Activated naive CD8-positive, alpha-beta T cell treated with anti-CD3 and anti-CD28 coated beads, Interleukin-2, amount 10 ng/mL, durations not matched to agents 7 days and 5 days (primary cell): ENCODE measurements at places on chromosomes 3 and 15. TPM values are rescaled to one million over a fixed set of nuclear protein-coding genes. Genes with fewer than 3 reads are reported as not detected.
A peak's percentile ranks its signal among the peaks of the same experiment; 100 is the strongest.

DNA sequence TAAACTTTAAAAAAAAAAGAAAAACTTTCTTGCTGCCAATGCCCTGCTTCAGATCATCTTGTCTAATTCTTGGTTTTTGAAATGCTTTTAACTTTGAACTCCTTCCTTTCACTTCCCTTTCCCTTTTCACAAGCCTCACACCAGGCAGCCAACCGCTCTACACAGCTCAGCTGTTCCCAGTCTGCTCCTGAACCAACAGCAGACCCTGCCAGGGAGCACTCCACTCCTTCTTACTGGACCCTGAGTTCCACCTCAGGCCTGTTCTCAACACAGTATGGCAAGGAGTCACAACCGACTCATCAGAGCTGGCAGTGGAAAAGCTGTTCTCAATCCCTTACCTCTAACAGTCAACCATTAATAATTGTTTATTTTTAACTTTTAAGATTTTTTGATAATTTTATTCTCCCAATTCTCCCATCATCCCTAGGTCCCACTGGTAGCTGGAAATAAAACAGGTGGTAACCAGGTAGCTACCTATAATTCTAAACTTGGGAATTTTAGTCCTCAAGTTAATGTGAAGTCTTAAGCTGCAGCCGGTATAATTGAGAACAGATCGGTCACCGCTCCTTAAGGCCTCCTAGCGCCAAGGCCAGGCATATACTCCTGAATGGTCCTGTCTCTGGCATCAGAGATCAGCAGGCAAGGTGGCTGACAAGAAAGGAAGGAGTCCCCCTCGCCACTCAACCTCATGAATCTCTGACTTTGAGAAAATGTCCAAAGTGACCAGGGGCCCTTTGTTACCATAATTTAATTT, 43.9 kb downstream of the BOC start:
- no peak overlapping the region for H3K4me3 ChIP-seq
- H3K36me3 ChIP-seq: no peaks in the 10 kb centered on the region
- DNase-seq: no peak
- peaks cover 11% of the 10 kb centered on the region for H3K27me3 ChIP-seq
- peaks cover 2% of the 10 kb centered on the region for H3K4me1 ChIP-seq
- H3K27ac ChIP-seq: no peak overlapping the region

- no peak overlapping the region for H3K4me3 ChIP-seq
- H3K36me3 ChIP-seq: no peaks in the 10 kb centered on the region
- DNase-seq: no peak
- peaks cover 61% of the 10 kb centered on the region for H3K27me3 ChIP-seq
- peaks cover 6% of the 10 kb centered on the region for H3K4me1 ChIP-seq
These were observed 799 bp downstream of the RARB start for GRCh38 chr3:25428789-25429335.

DNA sequence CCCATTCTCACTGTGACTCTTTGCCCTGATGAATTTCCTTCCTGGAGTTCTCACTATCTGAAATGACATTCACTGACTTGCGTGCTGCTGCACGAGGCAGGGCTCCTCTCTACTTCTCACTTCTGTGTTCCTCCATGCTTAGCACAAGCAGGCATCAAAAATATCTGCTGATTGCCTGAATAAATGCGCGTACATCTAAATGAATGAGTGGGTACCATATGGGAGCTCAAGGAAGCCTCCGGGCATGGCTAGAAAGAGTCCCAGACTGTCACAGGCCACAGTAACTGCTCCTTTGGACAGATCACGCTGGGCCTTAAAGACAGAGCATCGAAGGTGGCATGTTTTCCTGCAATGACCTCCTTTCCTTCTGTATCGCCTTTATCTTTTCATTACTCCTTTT, 31.6 kb downstream of the HCN4 start:
- H3K4me1 ChIP-seq: no peaks in the 10 kb centered on the region
- DNase-seq: no peak
- no peaks in the 10 kb centered on the region for H3K36me3 ChIP-seq
- H3K27me3 ChIP-seq: no peaks in the 10 kb centered on the region

DNA sequence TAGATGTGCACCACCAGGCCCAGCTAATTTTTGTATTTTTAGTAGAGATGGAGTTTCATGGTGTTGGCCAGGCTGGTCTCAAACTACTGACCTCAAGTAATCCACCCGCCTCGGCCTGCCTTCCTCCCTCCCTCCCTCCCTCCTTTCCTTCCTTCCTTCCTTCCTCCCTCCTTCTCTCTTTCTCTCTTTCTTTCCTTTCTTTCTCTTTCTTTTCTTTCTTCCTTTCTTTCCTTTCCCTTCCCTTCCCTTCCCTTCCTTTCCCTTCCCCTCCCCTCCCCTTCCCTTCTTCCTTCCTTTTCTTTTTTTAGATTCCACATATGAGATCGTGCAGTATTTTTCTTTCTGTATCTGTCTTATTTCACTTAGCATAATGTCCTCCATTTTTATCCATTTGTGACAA, 81.3 kb downstream of the FAM81A start:
- no peaks in the 10 kb centered on the region for H3K36me3 ChIP-seq
- H3K27me3 ChIP-seq: peaks cover 44% of the 10 kb centered on the region
- no peak for DNase-seq
- no peak overlapping the region for H3K27ac ChIP-seq

DNA sequence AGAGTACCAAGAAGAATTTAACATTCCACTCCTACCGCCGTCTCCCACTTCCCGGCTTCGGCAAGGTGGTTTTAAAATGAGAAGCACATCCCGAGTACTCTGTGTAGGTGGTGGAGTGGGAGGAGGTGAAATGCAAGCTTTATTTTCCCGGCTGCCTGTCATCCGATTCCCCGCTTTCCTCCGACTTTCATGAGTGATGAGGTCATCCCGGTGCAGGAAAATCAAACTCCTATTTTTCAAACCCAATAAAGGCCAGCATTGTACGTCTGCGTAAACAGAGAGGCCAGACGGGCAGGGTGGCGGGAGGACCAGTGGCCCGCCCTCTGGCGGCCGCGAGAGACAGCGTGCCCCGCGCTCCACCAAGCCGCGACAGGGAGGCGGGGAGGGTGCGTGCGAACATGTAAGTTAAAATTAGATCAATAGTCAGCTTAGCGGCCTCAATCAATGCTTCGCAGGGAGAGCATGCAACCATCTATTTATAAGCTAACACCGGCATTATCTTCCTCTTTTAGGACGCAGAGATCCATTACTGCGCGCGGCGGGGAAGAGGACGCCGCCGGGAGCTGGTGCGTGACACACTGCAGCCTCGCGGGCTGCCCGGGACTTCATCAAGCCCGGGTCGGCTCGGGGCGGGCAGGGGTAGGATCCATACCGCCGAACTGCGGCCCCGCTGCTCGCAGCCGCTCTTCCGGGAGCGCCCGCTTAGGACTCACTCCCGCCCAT, 163.3 kb downstream of the CD47 start:
- DNase-seq: peak; percentile 79
- H3K4me3 ChIP-seq: peak overlapping the region; percentile 87
- peaks cover 8% of the 10 kb centered on the region for H3K27me3 ChIP-seq
- peak overlapping the region; percentile 73 for H3K27ac ChIP-seq
- no peaks in the 10 kb centered on the region for H3K36me3 ChIP-seq
- H3K4me1 ChIP-seq: peaks cover 8% of the 10 kb centered on the region

GRCh38 chr3:181358562-181358961, 353.2 kb upstream of the SOX2 start:
- DNase-seq: no peak
- H3K27me3 ChIP-seq: no peaks in the 10 kb centered on the region
- no peak overlapping the region for H3K27ac ChIP-seq
- H3K36me3 ChIP-seq: no peaks in the 10 kb centered on the region
- no peak overlapping the region for H3K4me3 ChIP-seq
- H3K4me1 ChIP-seq: no peaks in the 10 kb centered on the region

- no peak for DNase-seq
- H3K27me3 ChIP-seq: peaks cover 3% of the 10 kb centered on the region
- no peaks in the 10 kb centered on the region for H3K36me3 ChIP-seq
These were observed 201.5 kb upstream of the RBMS3 start for GRCh38 chr3:29079358-29079757.

DNA sequence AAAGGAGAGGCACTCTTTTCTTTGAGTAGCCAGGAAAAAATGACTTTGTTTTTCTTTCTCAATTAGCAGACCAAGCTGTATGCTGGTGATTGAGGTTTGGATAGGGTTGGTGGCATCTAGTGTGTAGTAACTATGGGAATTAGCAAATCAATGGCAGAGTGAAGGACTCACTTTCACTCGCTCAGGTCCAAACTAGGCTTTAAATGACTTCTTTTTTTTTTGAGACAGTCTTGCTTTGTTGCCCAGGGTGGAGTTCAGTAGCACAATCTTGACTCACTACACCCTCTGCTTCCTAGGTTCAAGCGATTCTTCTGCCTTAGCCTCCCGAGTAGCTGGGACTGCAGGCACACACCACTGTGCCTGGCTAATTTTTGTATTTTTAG, 35.9 kb downstream of the PRKCI start:
- H3K4me1 ChIP-seq: peaks cover 28% of the 10 kb centered on the region
- DNase-seq: no peak
- peaks cover 23% of the 10 kb centered on the region for H3K36me3 ChIP-seq
- no peaks in the 10 kb centered on the region for H3K27me3 ChIP-seq
- H3K4me3 ChIP-seq: peak overlapping the region; percentile 76

DNA sequence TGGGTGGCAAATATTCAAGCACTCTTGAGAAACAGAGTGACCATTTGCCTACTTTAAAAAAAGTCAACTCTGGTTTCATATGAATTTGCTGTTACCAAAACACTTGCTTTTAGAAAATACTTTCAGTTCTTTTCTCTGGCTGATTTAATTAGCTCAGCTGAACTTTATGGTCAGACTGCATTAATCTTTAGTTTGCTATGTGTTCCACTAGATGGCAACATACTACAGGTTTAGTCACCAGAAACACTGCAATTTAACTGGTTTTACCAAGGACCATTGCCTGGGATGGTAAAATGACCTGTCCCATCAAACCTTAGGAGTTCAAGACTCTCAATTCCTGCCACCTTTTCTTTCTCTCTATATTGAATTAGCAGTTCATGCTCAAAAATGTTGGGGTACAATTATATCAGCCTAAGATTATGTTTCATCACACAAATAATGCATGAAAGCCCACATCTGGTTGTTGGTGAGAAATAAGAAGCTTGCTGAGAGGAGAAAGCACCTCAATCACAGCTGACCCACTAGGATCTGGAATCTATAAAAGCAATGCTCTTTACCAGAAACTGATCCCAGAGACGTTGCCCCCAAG, 14.2 kb downstream of the EIF4E3 start:
- peaks cover 50% of the 10 kb centered on the region for H3K4me1 ChIP-seq
- H3K36me3 ChIP-seq: peaks cover 29% of the 10 kb centered on the region
- no peak overlapping the region for H3K4me3 ChIP-seq
- no peak overlapping the region for H3K27ac ChIP-seq
- no peak for DNase-seq

DNA sequence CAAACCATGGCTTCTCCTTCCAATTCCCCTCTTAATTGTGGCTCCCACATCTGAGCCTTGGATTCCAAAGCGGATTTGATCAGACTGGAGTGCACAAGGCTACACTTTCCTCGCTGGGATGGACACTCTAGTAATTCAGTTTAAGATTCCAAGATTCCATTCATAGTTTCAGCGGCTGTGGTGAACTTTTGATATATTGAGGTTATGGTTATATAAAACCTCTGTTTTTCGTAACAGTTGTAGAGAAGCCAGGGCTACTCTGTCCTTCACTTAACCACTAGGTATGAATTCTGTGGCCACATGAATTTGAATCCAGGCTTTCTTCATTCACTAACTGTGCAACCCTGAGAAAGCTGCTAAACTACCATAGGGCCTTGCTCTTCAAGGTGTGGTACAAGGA, 67.9 kb upstream of the KY start:
- H3K4me3 ChIP-seq: no peak overlapping the region
- peaks cover 21% of the 10 kb centered on the region for H3K27me3 ChIP-seq
- no peaks in the 10 kb centered on the region for H3K36me3 ChIP-seq

DNA sequence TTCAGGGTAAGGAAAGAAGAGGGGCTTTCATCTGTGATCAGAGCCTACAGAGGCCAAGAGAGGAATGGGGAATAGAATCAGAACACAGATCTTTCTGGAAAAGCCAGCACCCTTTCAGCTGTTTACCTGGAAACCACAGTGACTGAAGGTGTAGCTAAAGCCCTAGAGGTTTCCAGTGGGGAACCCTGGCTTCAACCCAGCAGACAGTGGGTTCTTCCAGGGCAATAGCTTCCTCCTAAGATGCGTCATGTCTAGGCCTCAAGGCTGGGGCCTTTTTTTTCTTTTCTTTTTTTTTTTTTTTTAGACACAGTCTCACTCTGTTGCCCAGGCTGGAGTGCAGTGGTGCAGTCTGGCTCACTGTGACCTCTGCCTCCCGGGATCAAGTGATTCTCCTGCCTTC, 3.1 kb upstream of the CPNE9 start:
- H3K27me3 ChIP-seq: peaks cover 22% of the 10 kb centered on the region
- no peak for DNase-seq
- H3K27ac ChIP-seq: no peak overlapping the region
- peaks cover 15% of the 10 kb centered on the region for H3K36me3 ChIP-seq
- H3K4me1 ChIP-seq: no peaks in the 10 kb centered on the region

GRCh38 chr3:44000586-44000985, 241.1 kb upstream of the TOPAZ1 start:
- H3K4me1 ChIP-seq: peaks cover 28% of the 10 kb centered on the region
- H3K27me3 ChIP-seq: peaks cover 83% of the 10 kb centered on the region
- no peak overlapping the region for H3K4me3 ChIP-seq
- H3K36me3 ChIP-seq: no peaks in the 10 kb centered on the region

- peaks cover 7% of the 10 kb centered on the region for H3K4me1 ChIP-seq
- H3K27me3 ChIP-seq: no peaks in the 10 kb centered on the region
- no peak for DNase-seq
- H3K27ac ChIP-seq: no peak overlapping the region
- H3K4me3 ChIP-seq: no peak overlapping the region
These were observed 3.9 kb downstream of the MST1R start for GRCh38 chr3:49899815-49900214.

- peak overlapping the region; percentile 95 for H3K4me3 ChIP-seq
- peak overlapping the region; percentile 96 for H3K27ac ChIP-seq
These were observed 27.1 kb downstream of the CGGBP1 start for GRCh38 chr3:88031642-88032077.

Gene NPRL2
- total RNA-seq: 58.2 TPM

Gene POPDC2
- total RNA-seq: 3.4 TPM

Gene AMT
- total RNA-seq: 10.0 TPM

Gene PLAAT1
- not detected for total RNA-seq

Gene EPM2AIP1
- total RNA-seq: 28.6 TPM

Gene OIP5
- 17.2 TPM for total RNA-seq

Gene TAGLN3
- total RNA-seq: not detected

Gene TRIM59
- 40.7 TPM for total RNA-seq

Gene VGLL3
- not detected for total RNA-seq

Gene ALDH1L1
- not detected for total RNA-seq
